ENCODE measurements at places on chromosomes 7 and 10.
A peak's percentile ranks its signal among the peaks of the same experiment; 100 is the strongest.

GRCh38 chr7:40305229-40305628 lies 170.4 kb downstream of the SUGCT start:
- H3K4me1 ChIP-seq = no peaks in the 10 kb centered on the region
- no peak overlapping the region for H3K27ac ChIP-seq
- DNase-seq = no peak
- no peaks in the 10 kb centered on the region for H3K36me3 ChIP-seq
- H3K27me3 ChIP-seq = no peaks in the 10 kb centered on the region

DNA sequence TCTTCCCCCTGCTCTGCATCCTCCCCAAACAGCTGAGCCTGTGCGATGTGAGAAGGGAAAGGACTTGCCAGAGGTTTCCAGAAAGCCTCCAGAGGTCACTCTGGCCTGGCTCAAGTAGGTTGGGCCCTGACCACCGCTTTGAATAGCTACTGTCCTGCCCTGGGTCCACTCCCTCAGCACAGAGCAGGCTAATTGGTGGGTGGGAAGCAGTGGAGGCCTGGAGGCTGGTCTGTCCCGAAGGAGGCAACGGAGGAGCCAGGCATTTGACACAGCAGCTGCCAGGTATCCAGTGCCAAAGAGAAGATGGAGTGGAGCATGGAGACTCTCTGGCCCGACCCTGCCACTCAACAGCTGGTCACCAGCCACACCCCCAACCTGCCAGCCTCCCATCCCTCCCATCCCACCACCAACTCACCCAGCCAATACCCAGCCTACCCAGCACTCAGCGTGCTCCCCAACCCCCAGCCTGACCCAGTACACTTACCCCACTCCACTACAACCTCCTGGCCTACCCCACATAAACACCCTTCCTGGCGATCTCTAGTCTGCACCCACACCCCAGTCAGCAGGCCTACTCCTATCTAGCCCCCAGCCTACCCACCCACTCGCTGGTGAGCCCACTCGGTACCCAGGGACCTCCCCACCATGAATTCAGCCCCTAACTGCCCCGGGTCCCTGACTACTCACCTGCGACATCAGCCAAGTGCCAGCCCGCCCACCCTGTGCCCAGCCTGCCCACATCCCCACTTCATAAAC lies 64.6 kb upstream of the COL13A1 start:
- peaks cover 17% of the 10 kb centered on the region for H3K4me1 ChIP-seq
- H3K4me3 ChIP-seq = no peak overlapping the region
- DNase-seq = no peak
- H3K36me3 ChIP-seq = no peaks in the 10 kb centered on the region
- H3K27me3 ChIP-seq = peaks cover 1% of the 10 kb centered on the region
- no peak overlapping the region for H3K27ac ChIP-seq

DNA sequence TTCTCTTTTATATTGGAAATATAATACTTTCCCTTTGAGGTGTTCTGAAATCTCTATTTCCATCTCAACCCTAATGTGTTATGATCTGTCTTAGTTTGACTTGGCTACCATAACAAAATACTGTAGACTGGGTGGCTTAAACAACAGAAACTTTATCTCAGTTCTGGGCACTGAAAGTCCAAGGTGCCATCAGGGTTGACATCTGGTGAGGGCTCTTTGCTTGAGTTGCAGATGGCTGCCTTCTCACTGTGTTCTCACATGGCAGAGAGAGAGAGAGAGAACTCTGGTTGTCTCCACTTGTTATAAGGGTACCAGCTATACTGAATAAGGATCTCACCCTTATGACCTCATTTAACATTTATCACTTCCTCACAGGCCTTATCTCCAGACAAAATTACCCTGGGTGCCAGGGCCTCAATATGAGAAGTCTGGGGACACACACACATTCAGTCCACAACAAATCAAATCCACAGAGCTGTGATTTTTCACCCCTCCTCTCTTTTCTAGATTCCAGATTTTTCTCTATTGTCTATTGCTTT lies 104.5 kb downstream of the SRI start:
- no peak overlapping the region for H3K27ac ChIP-seq
- no peak for DNase-seq
- H3K27me3 ChIP-seq = no peaks in the 10 kb centered on the region

DNA sequence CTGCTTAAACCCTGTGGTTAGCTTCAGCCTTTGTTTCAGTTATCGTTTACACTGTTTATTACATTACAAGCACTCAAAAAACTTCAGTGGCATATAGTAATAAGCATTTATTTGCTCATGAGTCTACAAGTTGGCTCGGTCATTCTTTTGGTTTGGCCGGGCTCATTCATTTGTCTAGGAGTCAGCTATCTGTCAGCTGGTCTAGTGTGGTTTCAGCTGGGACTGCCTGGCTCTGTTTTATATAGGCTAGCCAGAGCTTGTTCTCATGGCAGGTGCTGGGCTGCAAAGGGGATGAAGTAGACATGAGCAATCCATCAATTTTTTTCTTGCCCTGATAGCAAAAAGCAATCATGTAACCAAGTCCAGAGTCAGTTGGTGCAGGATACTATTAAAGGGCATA lies 103.6 kb downstream of the MKLN1 start:
- H3K27me3 ChIP-seq = no peaks in the 10 kb centered on the region
- DNase-seq = no peak
- peaks cover 12% of the 10 kb centered on the region for H3K36me3 ChIP-seq

GRCh38 chr7:87404674-87405073 lies 59.2 kb downstream of the CROT start:
- no peak overlapping the region for H3K27ac ChIP-seq
- peaks cover 3% of the 10 kb centered on the region for H3K27me3 ChIP-seq
- no peaks in the 10 kb centered on the region for H3K36me3 ChIP-seq
- DNase-seq = no peak

GRCh38 chr7:21996641-21997040 lies 50.9 kb upstream of the CDCA7L start:
- H3K27me3 ChIP-seq = no peaks in the 10 kb centered on the region
- H3K27ac ChIP-seq = no peak overlapping the region
- no peak for DNase-seq

GRCh38 chr10:1217237-1217587 lies 161.0 kb downstream of the WDR37 start:
- no peak overlapping the region for H3K27ac ChIP-seq
- H3K4me3 ChIP-seq = no peak overlapping the region
- no peak for DNase-seq
- H3K36me3 ChIP-seq = no peaks in the 10 kb centered on the region
- no peaks in the 10 kb centered on the region for H3K27me3 ChIP-seq

GRCh38 chr10:58307676-58308075 lies 27.1 kb upstream of the UBE2D1 start:
- H3K27me3 ChIP-seq = peaks cover 13% of the 10 kb centered on the region
- DNase-seq = no peak
- no peak overlapping the region for H3K27ac ChIP-seq
- H3K4me1 ChIP-seq = no peaks in the 10 kb centered on the region
- H3K4me3 ChIP-seq = no peak overlapping the region
- no peaks in the 10 kb centered on the region for H3K36me3 ChIP-seq

DNA sequence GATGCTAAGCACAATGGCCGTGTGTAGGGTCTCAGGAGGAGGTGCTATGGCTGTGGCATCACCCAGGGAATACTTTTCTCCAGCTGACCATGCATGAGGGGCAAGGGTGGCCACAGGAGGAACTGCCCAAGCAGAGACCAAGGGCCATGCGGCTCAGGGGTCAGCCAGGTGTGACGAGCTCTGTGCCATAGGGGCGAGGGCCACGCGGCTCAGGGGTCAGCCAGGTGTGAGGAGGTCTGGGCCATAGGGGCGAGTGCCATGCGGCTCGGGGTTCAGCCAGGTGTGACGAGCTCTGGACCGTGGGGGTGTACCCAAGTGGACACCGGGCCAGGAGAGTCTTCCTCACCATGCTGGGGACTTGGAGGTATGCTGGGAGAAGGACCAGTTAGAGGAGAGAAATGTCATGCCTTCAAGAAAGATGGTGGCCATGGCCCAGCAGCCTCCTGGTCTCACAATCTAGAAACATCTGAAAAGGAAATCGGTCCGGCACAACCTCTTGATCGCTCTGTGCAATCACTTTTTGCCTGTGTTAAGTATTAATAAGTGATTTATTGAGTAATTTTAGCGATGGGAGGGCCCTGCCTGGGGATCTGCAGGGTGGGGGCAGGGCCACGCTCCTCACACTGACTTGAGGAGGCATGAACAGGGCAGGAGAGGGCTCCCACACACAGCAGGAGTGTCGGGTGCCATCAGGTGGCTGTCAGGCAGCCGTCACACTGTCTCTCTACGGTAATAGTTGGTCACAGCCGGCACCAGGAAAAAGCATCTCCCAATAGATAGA lies 265.0 kb downstream of the ADARB2 start:
- no peaks in the 10 kb centered on the region for H3K36me3 ChIP-seq
- no peak overlapping the region for H3K4me3 ChIP-seq
- DNase-seq = no peak
- H3K27ac ChIP-seq = no peak overlapping the region

DNA sequence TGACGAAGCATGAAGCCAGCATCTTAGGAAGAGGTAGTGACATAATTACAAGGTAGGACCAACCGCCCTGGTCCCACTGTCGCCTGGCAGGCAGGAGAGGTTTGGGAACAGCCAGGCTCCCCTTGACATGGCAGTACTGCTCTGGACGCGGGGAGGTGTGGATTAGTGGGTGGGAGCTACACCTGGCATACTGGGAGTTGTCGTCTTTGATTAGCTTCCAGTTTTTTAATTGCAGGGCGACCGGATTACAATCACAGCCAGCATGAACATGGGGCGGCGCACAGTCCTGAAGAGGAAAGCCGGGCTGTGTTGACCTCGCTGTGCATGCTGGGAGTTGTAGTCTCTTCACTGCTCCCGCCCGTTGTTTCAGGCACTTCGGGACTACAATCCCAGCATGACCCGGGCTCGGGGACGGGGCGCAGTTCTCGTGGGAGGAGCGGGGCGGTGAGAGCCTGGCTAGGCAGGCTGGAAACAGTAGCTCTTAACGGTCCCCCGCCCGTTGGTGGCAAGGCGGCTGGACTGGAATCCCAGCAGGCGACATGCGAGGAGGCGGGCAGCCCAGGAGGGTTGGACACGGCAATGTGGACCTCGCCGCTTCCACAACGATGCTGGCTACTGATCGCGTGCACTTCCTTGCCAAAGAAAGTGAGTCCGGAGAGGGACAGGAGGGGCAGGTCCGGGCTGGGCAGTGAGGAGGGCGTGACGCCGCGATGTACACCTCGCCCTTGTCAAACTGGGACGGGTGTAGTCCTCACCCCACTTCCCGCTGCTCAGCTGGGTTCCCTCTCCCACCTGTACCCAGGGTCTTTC lies 98.0 kb upstream of the ZNF722 start:
- H3K4me1 ChIP-seq = peaks cover 8% of the 10 kb centered on the region
- no peaks in the 10 kb centered on the region for H3K27me3 ChIP-seq
- peak; percentile 95 for DNase-seq
- H3K27ac ChIP-seq = peak overlapping the region; percentile 77
- H3K36me3 ChIP-seq = peaks cover 13% of the 10 kb centered on the region

DNA sequence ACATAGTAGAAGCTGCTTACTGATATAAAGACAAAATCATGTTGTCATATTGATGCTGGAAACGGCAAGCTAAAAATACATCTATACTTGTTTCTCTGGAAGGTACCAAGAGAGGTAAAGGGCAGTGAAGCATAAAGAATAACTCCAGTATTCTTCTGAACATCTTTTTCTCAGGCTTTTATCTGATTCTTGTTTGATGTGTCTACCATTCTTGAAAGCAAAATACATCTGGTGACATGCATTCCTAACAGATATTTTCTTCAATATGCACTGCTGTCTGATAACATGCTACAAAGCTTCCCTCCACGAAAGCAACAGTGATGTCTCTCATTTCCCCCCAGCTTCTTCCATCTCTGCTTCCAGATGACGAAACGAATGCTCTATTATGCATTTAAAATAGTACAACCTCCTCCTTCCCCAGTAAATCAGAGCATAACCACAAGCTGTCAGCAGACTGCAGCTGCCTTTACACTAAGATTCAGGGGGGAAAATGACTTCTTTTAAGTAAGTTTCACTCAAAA lies 100.8 kb downstream of the ARHGAP21 start:
- peaks cover 37% of the 10 kb centered on the region for H3K4me1 ChIP-seq
- DNase-seq = peak; percentile 12
- peak overlapping the region; percentile 53 for H3K4me3 ChIP-seq
- peaks cover 4% of the 10 kb centered on the region for H3K36me3 ChIP-seq
- peak overlapping the region; percentile 46 for H3K27ac ChIP-seq
- H3K27me3 ChIP-seq = no peaks in the 10 kb centered on the region

GRCh38 chr10:32054094-32054493 lies 2.1 kb downstream of the KIF5B start:
- peaks cover 58% of the 10 kb centered on the region for H3K4me1 ChIP-seq
- no peak for DNase-seq
- H3K27ac ChIP-seq = peak overlapping the region; percentile 15
- peak overlapping the region; percentile 96 for H3K4me3 ChIP-seq
- H3K36me3 ChIP-seq = peaks cover 14% of the 10 kb centered on the region

- H3K4me1 ChIP-seq = no peaks in the 10 kb centered on the region
- no peak overlapping the region for H3K27ac ChIP-seq
- H3K4me3 ChIP-seq = no peak overlapping the region
Measured at GRCh38 chr7:46848944-46849343, 733.0 kb downstream of the TNS3 start.

DNA sequence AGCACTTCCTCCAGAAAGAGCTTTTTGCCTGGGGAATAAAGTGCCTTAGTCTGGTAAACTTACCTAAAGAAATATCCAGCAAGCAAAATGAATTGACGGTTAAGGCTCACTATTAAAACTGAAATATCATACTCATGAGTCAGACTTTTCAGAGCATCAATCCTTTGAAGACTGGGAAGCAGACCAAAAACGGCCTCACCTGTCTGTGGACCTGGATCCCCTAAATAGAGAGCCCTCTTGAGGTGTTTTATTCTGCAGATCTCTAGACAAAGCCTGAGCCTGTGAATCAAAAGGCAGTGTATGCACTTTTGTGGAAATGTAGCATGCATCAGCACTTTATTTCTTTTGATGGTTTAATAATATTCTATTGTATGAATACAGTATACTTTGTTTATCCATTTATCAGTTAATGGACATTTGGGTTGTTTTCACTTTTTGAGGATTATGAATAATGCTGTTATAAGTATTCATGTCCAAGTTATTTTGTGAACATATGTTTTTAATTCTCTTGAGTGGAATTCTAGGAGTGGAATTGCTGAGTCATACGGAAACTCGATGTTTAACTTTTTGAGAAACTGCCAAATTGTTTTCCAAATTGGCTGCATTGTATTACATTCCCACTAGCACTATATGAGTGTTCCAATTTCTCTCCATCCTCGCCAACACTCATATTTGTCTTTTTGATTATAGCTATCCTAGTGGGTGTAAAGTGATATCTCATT lies 449.0 kb upstream of the IGFBP3 start:
- DNase-seq = no peak
- H3K27me3 ChIP-seq = no peaks in the 10 kb centered on the region
- H3K36me3 ChIP-seq = no peaks in the 10 kb centered on the region
- H3K27ac ChIP-seq = no peak overlapping the region
- no peak overlapping the region for H3K4me3 ChIP-seq
- H3K4me1 ChIP-seq = no peaks in the 10 kb centered on the region

GRCh38 chr7:148624735-148625134 lies 34.2 kb downstream of the C7orf33 start:
- H3K4me3 ChIP-seq = no peak overlapping the region
- no peaks in the 10 kb centered on the region for H3K36me3 ChIP-seq
- peaks cover 2% of the 10 kb centered on the region for H3K27me3 ChIP-seq
- DNase-seq = no peak
- peaks cover 56% of the 10 kb centered on the region for H3K4me1 ChIP-seq
- H3K27ac ChIP-seq = no peak overlapping the region

Measured in activated naive CD4-positive, alpha-beta T cell treated with anti-CD3 and anti-CD28 coated beads for 36 hours (primary cell).